H9 (cell line): ENCODE measurements at places on chromosomes 1 and 21.
A peak's percentile ranks its signal among the peaks of the same experiment; 100 is the strongest.

DNA sequence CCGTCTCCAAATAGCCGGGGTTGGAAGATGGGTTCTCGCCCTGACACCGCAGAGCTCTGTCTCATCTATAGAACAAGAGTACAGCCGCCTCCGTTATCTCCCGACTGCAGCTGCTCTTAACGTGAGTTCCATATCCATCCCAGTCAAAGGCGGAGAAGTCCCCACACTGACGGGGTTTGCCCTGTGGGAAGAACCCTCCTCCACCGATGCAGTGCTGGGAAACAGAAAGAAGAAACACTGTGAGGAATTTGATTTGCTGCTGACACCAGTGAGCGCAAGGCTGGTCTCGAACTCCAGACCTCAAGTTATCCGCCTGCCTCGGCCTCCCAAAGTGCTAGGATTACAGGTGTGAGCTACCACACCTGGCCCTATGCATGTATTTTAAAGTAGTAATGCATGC, 9.5 kb downstream of the ITLN2 start:
- peaks cover 5% of the 10 kb centered on the region; the same call in 1 of the 3 replicates for H3K36me3 ChIP-seq
- no peaks in the 10 kb centered on the region for H3K27me3 ChIP-seq
- H3K27ac ChIP-seq: no peak overlapping the region
- H3K4me1 ChIP-seq: no peaks in the 10 kb centered on the region; the same call in 1 of the 2 replicates
- H3K4me3 ChIP-seq: no peak overlapping the region
- DNase-seq: no peak

DNA sequence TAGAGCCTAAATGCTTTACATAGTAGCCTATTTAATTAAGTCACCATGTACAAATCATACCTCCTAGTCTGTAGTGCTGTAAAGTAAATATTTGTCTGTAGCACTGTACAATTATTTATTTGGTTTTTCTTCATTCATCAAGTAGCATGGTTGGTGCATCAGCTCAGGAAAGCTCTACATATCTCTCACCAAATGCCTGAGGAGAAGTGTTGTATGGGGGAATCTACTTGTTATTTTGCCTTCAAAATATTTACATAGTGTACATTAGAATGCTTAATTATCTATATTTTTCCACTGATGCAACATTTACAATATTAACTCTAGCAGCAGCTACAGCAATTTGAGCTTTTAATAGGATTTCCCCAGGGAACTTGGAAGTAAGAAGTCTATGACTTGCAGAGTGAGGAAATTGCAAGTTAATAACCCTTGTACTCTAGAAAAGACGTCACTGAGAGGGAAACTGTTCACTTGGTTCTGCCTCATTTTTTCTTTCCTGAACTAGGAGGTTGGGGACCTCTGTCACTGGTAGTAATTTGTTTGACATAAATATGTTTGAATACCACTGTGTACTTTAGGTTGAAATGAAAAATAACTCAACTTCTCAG, 207.4 kb downstream of the PDE4B start:
- H3K27me3 ChIP-seq: peaks cover 5% of the 10 kb centered on the region; the same call in 1 of the 2 replicates
- no peaks in the 10 kb centered on the region for H3K4me1 ChIP-seq
- no peak overlapping the region for H3K4me3 ChIP-seq
- no peak for DNase-seq

GRCh38 chr1:15836772-15837669, 10.5 kb upstream of the SPEN start:
- no peak overlapping the region for H3K27ac ChIP-seq
- H3K4me1 ChIP-seq: no peaks in the 10 kb centered on the region; the same call in 1 of the 2 replicates
- H3K36me3 ChIP-seq: peaks cover 2% of the 10 kb centered on the region; the same call in 2 of the 3 replicates
- DNase-seq: peak; percentile 59
- no peaks in the 10 kb centered on the region for H3K27me3 ChIP-seq

GRCh38 chr1:200338451-200338850, 71.4 kb downstream of the ZNF281 start:
- no peaks in the 10 kb centered on the region; the same call in 1 of the 2 replicates for H3K36me3 ChIP-seq
- H3K27me3 ChIP-seq: no peaks in the 10 kb centered on the region
- no peak for DNase-seq
- peaks cover 4% of the 10 kb centered on the region; the same call in 1 of the 2 replicates for H3K4me1 ChIP-seq
- no peak overlapping the region for H3K4me3 ChIP-seq
- H3K27ac ChIP-seq: no peak overlapping the region

GRCh38 chr1:117392771-117393170, 25.5 kb downstream of the MAN1A2 start:
- H3K36me3 ChIP-seq: no peaks in the 10 kb centered on the region
- no peaks in the 10 kb centered on the region for H3K4me1 ChIP-seq
- H3K27me3 ChIP-seq: no peaks in the 10 kb centered on the region
- H3K27ac ChIP-seq: no peak overlapping the region
- no peak for DNase-seq

DNA sequence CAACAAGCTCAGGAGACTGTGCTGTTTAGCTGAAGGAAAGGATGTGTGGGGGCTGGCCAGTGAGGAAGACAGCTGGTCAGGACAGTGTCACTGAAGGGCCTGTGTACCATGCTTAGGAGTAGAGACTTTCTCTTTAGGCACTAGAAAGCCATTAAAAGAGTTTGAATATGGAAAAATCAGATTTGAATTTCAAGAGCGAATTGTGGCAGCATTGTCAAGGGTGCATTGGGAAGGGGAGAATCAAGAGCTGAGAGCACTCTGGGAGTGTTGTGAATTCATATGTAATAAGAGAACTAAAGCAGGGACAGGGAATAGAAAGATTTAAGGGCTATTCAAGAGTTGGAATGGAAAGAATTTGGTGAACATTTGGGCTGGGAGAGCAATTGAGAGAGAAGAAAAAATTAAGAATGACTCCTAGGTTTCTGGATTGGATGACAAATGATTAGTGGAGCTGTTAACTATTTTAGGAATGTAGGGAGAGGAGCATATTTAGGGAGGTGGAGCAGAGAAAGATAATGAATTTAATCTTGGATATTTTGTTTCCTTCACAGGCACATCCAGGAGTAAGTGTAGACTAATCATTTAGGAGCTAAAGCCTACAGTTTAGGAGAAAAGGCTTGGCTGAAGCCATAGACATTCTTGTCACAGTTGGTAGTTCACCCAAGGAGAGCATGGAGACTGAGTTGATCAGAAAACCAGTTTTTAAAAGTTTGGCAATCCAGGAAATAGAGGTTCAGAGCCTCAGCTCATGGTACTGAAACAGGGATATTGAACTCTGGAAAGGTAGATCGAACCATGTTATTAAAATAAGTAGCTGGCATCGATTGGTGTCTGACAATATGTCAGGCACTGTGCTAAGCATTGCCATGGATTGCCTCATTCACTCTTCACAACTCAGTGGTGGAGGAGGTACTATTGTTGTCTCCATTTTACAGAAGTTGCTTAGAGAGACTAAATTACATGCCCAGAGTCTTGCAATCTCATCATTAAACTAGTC, 23.1 kb upstream of the TOR3A start:
- peaks cover 22% of the 10 kb centered on the region for H3K36me3 ChIP-seq
- H3K4me1 ChIP-seq: peaks cover 6% of the 10 kb centered on the region; the same call in 1 of the 2 replicates
- DNase-seq: no peak

DNA sequence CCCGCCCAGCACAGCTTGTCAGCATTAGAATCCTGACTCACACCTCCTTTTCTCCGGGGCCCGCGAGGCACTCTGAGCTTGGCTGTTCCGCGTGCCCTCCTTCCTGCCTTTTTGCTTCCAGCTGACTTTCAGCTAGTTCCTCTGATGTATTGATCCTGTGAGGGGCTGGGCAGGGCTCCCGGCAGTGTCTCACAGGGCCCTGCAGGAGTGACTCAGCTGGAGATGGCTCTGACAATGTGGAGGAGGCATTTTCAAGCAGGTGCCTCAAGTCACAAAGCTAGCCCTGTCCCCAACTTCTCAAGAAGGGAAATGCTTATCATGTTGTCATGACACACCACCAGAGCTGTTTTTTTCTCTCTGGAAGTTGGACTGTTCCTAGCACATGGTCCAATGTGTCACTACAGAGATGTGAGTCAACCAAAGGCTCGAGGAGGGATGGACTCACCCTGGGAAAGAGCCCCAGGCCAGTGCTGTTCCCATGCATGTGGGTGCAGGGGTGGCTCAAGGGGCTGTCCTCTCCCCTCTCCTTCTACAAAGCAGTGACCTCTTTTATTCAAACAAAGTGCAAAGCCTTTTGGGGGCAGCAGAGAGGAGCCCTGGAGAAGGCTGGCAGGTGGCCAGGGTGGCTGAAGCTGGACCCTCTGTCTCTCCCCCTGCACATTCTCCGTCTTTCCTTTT, 30.6 kb downstream of the SYT6 start:
- no peaks in the 10 kb centered on the region for H3K27me3 ChIP-seq
- H3K4me1 ChIP-seq: peaks cover 3% of the 10 kb centered on the region; the same call in 1 of the 2 replicates
- H3K4me3 ChIP-seq: no peak overlapping the region; the same call in 2 of the 3 replicates

DNA sequence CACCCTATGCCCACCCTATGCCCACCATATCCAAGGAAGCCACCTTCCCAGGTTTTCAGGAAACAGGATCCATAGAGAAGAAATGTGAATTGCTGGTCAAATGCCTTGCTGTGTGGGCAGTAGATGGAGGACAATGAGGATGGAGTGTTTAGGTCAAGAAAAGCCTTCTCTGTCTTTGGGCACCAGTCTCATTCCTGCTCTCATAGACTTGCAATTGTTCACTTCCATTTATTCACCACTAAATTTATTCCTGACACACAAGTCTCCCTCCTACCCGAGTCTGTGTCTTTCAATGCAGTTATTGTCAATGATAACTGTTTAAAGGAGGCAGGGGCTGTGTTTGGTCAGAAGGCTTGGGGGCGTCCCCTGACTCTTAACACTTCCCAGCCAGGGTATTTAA, 48.0 kb upstream of the ITPKB start:
- no peak overlapping the region for H3K27ac ChIP-seq
- H3K4me1 ChIP-seq: no peaks in the 10 kb centered on the region
- no peak for DNase-seq
- no peaks in the 10 kb centered on the region for H3K36me3 ChIP-seq
- no peaks in the 10 kb centered on the region for H3K27me3 ChIP-seq
- H3K4me3 ChIP-seq: no peak overlapping the region
